Fibroblast of lung (primary cell): ENCODE measurements at places on chromosomes 5 and 9.
A peak's percentile ranks its signal among the peaks of the same experiment; 100 is the strongest.

- DNase-seq, result no peak
- H3K4me3 ChIP-seq, result no peak overlapping the region
- H3K27ac ChIP-seq, result no peak overlapping the region
- H3K27me3 ChIP-seq, result no peaks in the 10 kb centered on the region
- H3K36me3 ChIP-seq, result no peaks in the 10 kb centered on the region
Measured at GRCh38 chr5:133032852-133033742, 6.7 kb upstream of the ZCCHC10 start.

DNA sequence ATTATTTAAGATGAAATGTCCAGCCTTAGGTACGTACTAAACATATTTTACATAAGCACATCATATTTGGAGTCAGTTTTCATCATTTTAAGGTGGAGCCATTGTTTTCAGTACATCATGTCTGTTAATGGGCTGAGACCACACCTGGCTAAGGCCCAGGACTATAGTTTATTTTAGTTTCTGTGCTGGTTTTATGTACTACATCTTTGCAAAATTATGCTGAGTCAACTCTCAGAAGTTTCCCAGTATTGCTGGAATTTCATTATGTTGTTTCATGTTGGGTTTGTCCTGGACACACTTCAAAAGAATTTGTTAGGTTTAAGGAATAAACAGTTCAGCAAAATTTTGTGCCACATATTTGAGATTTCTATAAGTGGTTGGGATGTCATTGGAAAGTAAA lies 171.2 kb downstream of the CCDC171 start:
- peaks cover 2% of the 10 kb centered on the region for H3K4me1 ChIP-seq
- no peak overlapping the region for H3K4me3 ChIP-seq
- no peaks in the 10 kb centered on the region for H3K27me3 ChIP-seq
- DNase-seq, result peak; percentile 79
- H3K36me3 ChIP-seq, result no peaks in the 10 kb centered on the region

GRCh38 chr5:152560512-152561137 lies 155.5 kb upstream of the NMUR2 start:
- H3K27ac ChIP-seq, result no peak overlapping the region
- H3K27me3 ChIP-seq, result no peaks in the 10 kb centered on the region
- no peaks in the 10 kb centered on the region for H3K36me3 ChIP-seq
- no peak overlapping the region for H3K4me3 ChIP-seq

- DNase-seq, result no peak
- peaks cover 8% of the 10 kb centered on the region for H3K4me1 ChIP-seq
- no peaks in the 10 kb centered on the region for H3K36me3 ChIP-seq
- no peak overlapping the region for H3K27ac ChIP-seq
- H3K27me3 ChIP-seq, result no peaks in the 10 kb centered on the region
Measured at GRCh38 chr9:123680352-123680751, 249.6 kb downstream of the DENND1A start.

- peak; percentile 63 for DNase-seq
- H3K4me1 ChIP-seq, result peaks cover 5% of the 10 kb centered on the region
- no peak overlapping the region for H3K4me3 ChIP-seq
- H3K27me3 ChIP-seq, result no peaks in the 10 kb centered on the region
- no peak overlapping the region for H3K27ac ChIP-seq
Measured at GRCh38 chr9:35827486-35827885, 1.0 kb downstream of the FAM221B start.
